Stimulated activated CD8-positive, alpha-beta memory T cell treated with anti-CD3 and anti-CD28 coated beads, Interleukin-12 subunit alpha, Interleukin-12 subunit beta, amount 100 ng/mL, for 1 hour (primary cell): ENCODE measurements at places on chromosomes 6 and 20.

- no peak for DNase-seq
These were observed 91.8 kb downstream of the PLEKHG1 start for GRCh38 chr6:150691463-150691862.

DNA sequence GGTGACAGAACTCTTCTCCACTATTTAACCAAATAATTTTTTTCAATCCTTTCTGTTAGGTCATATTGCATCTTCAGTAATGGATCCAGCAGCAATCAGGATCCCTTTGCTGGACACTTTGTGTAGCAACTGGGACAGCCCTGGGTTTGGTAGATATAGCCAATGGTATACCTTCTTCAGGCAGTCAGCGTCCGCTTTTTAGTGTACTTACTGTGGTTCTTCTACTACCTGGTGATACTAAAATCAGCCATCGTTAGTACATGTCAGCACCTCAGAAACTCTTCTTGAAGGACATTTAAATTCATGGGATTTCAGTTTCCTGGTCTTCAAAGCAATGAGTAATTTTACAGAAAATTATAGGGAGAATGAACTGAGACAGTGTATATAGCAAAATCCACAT, 93.5 kb downstream of the ADGRG6 start:
- DNase-seq = no peak

- no peak for DNase-seq
These were observed 40.2 kb upstream of the MRGBP start for GRCh38 chr20:62755817-62756724.

- no peak for DNase-seq
These were observed 1.1 kb downstream of the RGS17 start for GRCh38 chr6:153129873-153130514.

DNA sequence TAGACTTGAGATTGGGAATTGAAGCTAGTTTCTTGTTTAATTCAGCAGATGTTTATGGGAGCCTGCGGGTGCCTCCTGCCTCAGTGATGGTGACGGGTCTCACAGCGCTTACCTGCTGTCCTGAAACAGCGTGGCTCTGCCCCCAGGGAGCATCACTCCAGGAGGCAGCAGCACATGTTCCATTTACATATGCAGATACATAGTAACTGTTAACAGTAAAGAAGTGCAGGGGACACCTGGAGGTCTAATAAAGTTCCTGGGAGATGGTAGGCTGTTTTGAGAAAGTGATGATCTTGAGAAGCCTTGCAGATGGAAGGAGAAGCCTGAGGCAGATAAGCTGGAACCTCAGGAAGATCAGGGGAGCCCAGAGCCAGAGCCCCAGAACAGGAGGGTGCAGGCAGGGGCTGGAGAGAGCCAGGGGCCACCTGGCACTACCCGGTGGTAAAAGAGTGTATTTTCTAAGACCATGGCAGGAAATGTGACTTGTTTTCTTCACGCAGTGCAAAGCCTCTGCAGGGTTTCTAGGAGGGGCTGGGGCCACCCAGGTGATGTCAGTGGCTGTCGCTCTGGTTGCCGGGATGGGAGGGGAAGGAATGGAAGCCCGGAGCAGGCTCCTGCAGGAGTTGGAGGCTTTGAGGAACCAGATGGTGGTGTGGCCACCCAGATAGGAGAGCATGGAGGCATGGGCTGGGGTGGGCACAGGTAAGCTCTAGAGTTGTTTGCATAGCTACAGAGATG, 24.2 kb upstream of the KIF25 start:
- no peak for DNase-seq

DNA sequence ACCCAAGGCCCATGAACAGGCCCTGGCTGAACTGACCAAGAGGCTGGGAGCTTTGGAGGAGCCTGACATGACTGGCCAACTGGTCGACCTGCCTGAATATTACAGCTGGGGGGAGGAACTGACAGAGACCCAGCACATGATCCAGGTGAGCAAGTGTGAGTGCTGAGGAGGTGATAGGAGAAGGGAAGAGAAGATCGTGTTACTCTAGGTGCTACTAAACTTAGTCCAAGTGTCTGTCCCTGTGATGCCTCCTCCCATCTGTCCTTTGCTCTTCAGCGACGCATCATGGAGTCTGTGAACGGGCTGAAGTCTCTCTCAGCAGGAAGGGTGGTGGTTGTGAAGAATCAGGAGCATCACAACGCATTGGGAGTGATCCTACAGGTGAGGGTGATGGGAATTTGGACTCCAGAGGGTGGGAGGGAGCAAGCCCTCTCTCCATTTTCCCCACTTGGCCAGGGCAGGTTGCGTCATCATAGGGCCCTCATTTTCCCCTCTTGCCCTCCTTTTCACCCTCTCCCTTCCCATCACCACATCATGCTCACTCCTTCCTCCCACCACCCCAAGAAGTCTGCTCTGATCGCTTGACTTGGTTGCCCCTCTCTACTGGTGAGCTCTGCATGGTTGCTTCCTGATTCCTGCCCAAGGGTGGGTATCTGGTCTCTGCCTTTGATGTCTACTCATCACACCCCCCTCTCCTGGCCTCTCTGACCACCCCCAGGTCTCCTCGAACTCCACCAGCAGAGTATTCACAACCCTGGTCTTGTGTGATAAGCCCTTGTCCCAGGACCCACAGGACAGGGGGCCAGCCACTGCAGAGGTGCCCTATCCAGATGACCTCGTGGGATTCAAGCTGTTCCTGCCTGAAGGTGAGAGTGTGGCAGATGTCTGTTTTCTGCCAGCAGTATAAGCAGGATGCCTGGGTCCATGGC, 4.7 kb downstream of the DXO start:
- no peak for DNase-seq

DNA sequence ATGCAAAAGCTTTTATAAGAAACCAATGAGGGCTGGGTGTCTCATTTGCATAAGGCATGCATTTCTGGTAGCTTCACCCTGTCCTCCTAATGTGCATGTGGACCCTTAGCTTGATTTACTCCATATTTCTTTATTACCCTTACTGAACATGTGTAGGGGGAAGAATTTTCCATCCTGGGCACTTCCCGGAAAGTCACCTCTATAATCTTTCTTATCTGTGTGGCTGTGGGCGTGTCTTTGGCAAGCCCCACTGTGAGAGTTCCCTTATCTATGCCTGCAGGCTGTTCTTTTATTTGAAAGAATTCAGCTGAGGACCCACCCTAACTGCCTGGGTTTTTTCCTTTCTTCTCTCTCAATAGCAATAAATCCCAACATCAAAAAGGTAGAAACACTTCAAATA, 627.8 kb downstream of the DOK5 start:
- DNase-seq = no peak

DNA sequence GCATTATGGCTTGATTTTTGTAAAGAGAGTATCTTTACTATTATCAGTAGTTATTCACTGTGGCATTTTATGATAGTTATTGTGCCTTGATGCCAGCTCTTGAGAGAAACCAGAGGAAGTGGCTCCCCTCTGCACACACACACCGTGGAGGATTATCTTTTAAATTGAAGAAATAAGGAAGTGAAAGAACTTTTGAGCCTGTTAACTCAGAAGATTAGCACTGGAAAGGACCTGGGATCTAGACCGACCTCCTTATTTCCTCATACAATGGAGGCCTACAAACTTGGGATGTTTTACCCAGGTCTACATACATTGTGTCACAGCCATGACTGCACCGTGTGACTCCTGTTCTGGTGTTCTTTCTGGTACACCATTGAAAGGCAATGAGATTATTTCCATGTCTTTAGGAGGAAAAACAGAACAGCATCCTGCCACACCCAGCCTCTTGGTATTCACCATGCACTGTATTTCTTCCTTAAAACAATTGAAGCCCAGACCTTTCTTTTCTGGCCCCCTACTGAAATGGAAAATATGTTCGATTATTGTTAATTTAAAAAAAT, 40.6 kb downstream of the HECA start:
- no peak for DNase-seq

- DNase-seq = no peak
These were observed 85.4 kb upstream of the HCRTR2 start for GRCh38 chr6:55088902-55089301.

DNA sequence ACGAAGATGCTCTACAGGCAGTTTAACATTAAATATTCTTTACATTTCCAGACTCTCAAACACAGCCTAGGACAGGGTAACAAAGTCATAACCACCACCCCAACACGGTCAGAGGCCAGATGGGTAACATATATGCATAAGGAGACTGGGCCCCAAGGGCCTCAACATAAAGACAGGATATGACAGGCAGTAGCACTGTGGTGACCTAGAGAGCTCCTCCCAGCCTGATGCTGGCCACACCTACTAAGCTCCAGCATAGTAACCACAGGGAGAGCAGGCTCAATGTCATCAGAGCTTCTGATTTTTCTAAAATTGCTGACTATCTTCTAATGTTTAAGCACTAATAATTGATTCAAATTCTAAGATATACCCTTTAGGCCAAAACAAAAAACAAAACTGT, 21.7 kb downstream of the SMLR1 start:
- no peak for DNase-seq

DNA sequence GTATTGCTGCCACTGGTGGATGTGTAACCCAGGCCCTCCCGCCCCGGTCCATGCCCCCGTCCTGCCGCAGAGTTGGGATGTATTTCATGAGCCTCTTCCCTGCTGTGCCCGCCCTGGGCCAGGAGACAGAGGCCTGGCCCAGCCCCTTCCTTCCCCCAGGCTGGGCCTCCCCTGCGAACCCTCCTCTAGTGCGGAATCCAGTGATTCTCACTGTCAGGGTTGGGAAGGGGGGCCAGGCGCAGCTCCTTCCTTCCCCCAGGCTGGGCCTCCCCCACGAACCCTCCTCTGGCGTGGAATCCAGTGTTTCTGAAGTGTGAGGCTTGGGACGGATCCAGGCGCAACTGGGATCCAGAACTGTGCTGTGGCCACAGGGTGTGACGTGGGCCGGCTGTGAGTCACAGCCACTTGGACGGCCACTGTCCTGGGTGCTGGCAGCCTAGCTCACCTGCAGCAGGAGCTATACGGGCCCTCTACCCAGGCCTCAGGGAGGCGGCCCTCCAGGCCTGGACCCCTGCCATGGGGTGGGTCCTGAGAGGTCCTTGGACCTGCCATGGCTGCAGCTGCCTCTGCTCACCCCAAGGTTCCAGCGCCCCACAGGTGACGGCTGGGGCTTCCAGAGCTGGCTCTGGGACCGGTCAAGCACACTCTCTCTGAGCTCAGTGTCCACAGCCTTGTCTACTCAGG, 28.3 kb downstream of the COL20A1 start:
- no peak for DNase-seq

DNA sequence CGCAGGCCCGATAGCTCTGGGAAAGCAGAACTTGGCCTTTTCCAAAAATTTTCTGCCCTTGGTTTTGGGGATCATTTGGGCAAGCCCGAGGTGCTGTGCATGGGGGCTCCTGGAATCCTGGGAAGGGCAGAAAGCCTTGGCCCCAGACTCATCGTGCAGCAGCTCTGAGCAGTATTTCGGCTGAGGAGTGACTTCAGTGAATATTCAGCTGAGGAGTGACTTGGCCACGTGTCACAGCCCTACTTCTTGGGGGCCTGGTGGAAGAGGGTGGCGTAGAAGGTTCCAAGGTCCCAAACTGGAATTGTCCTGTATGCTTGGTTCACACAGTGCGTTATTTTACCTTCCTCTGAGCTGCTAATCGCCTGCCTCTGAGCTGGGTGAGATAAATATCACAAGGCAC, 1.1 kb upstream of the BMP2 start:
- no peak for DNase-seq

GRCh38 chr6:163415620-163416556, 1.4 kb downstream of the QKI start:
- no peak for DNase-seq

DNA sequence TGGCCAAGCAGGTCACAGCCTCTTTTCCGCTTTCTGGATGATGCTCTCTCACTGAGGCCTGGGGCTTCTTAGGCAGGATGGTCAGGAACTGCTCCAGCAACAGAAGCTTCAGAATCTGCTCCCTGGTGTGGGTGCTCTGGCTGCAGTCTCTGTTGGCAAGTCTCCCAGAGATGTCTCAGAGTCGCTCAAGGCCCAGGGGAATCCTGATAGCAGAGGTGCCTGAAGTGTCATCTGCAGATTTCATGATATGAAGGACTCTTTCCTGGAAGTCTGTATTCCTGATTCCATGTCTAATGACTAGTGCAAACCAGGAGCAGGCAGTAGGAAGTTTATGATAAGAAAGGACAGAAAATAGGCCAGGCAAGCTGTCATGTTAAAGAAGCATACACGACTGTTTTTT, 20.3 kb downstream of the ZSCAN31 start:
- DNase-seq = no peak

DNA sequence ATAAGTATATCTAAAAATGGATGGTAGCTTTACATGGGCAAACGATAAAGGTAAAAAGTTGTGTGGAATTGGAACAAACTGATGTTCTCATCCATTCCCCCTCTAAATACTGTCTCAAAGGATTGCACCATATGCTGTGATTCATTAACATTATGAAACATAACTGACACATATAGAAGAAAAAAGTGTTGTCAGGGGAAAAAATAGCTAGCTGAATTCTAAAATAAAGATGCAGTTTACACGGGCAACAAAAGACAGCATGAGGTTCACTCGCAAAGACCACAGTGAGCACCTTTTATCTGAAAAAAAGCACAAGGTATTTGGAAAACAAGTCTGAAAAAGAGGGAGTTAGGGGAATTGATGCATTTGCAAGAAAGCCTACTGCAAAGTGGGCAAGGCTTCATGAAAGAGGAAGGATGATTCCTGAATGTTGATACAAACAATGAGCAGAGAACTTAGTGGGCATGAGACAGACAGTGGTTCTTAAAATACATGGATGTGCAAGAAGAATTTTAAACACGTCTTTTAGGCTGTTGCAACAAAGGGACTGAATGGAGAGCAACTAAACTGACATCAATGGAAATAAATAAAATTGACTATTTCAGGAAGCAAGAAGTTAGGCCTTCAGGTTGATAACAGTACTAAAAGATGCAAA, 280.9 kb downstream of the KIF16B start:
- DNase-seq = no peak

DNA sequence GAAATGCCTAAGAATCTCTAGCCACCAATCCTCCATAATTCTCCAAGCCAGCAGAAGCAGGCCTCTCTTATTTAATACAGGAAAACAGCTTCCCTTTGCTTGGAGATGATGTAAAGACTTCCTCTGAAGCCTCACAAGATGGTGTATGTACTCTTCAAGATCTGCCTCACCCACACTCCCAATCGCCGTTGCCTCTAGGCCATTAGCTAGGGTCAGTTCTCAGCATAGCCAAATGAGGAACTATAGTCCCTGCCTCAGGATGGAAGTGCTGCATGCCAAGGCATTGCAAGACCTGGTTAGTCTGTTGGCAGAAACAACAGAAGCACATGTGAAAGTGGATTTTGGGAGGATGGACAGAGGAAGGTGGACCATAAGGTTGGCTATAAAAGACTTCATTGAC, 139.1 kb downstream of the SCML4 start:
- no peak for DNase-seq

DNA sequence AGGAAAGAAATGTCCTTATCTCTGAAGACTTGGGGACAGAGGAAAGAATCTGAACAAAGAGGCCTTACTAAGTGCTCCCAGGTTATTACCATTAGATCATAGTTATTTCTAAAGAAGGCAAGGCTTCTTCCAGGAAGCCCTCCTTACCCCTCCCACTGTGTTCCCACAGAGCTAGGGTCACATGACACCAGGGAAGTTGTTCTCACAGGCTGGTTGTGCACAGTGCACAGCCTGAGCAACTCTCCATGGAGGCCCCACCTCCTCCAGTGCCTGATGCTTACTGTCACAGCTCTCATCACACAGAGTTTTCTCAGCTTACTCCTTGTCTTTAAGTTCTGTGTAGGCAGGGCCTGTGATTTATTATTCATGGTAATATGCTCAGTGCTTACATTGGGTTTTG, 68.9 kb upstream of the SCGN start:
- no peak for DNase-seq
